ENCODE measurements at places on chromosomes 16 and 17.

DNA sequence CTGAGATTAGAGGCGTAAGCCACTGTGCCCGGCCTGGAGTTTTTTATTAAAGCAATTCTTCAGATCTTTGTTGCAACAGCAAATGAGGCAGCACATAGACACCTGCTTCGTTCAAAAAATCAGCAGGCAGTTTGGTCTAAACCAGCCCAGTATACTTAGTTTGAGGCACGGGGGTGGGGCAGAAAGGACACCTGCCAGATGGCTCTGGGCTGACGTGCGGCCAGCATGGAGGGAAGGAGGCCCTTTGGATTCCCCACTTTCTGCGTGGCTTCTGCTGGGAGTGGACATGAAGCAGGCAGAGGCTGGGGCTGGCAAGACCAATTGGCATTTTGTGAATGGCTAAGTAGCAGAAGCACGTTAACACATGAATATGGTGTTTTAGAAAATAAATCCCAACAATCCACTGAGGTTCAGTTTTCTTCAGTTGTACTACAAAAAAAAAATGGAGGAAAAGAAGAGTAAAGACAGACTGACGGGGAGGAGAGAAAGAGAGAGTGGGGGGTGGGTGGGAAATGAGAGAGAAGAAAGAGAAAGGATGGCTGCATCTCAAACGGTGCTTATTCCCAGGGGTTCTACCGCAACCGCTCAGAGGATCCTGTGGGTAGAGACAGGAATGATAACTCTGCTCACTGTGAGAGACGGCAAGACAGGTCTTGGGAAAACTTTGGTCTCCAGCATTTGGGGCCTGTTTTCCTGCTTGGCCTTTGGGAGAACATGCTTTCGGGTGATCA is 16.3 kb downstream of the C16orf46 start:
- no peak for DNase-seq

DNA sequence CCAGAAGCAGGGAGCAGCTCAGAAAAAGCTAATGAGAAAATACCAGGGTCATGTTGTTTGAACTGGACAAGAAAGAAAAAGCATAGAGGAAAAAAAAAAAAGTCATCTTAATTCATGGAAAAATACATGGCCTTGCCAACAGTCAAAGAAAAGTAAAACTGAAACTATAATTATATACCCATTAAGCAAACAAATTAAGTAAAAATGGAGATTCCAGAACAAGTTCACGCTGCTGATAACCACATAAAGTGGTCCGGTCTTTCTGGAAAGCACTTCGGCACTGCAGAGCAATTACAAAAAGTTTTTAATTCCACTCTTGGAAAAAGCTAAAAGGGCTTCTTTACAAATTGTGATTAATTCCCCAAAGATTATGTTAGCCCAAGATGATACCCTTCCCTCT is 12.4 kb upstream of the P2RX5 start:
- DNase-seq = no peak

DNA sequence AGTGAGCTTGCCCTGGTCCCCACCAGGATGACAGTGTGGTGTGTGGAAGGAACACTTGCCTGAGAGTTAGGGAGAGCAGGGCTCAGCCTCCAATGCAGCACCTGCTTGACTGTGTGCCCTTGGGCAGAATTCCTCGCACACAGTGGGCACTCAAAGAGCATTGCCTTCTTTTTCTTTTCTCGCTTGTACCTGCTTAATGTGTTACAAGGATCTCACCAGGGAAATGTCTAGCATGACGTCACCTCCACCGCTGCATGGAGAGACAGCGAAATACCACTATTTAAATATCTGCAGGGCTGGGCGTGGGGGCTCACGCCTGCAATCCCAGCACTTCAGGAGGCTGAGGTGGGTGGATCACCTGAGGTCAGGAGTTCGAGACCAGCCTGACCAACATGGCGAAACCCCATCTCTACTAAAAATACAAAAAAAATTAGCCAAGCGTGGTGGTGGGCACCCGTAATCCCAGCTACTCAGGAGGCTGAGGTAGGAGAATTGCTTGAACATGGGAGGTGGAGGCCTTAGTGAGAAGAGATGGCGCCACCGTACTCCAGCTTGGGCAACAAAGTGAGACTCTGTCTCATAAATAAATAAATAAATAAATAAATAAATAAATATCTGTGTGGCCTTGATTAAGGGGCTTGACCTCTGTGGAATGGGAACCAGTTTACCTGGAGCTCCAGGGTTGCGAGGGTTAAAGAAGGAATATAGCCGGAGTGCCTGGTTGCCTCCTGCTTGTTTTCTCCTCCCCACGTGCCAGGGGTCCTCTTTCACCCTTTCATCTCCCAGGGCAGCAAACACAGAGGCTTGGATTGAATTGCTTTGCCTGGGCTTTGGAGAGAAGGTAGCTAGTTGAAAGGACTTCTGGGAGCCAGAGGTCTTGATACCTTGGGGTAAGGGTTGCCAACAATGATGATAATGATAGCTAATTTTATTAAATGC is 16.3 kb downstream of the SNX29 start:
- no peak for DNase-seq

- no peak for DNase-seq
Measured at GRCh38 chr17:46974086-46974485, 5.0 kb downstream of the RPRML start.

Data from stimulated activated CD8-positive, alpha-beta memory T cell treated with anti-CD3 and anti-CD28 coated beads, Interleukin-4, amount 100 ng/mL, for 4 hours (primary cell).